ENCODE measurements at places on chromosomes 3 and 15.

- no peak for DNase-seq
These were observed 50.2 kb upstream of the THBS1 start for GRCh38 chr15:39530480-39531342.

DNA sequence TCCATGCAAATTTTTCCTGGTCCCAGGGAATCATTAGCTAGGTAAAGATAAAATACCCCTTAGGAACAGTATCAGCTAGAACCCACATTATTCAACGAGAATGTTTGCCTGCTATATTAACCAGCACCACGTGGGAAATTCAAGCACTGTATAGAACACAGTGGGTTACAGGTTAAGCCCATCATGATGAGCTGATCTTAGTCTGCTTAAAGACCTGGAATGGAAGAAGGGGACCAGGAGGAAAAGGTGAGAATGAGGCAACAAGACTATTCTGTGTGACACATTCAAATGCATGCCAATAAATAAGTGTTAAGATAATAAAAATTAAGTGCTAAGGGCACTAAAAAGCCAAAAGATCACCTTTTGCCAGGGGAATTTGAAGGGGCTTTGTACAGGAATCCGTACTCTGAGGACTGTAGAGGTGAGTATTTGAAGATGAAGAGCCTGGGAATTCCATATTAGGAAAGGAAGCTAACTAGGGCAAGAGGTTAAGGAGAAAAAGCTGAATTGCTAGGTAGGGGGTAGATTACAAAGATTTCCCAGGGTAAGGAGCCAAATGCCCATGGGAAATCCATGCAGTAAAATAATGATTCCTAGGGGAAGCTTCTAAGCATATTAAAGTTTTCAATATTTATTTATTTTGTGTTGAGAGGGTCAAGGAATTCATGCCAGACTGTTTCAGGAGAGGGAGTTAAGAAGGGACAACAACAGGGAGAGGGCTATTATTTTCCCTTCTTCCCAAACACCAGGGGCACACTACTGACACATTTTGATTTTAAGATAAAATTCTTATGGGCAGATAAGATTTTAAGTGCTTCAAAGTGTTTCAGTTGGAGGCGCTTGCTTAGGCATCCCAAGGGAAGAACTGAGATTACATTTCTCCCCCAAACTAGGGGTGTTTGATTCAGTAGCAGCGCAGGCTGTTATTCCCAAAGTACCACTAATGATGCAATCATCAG is 2.3 kb upstream of the MED12L start:
- DNase-seq: no peak

DNA sequence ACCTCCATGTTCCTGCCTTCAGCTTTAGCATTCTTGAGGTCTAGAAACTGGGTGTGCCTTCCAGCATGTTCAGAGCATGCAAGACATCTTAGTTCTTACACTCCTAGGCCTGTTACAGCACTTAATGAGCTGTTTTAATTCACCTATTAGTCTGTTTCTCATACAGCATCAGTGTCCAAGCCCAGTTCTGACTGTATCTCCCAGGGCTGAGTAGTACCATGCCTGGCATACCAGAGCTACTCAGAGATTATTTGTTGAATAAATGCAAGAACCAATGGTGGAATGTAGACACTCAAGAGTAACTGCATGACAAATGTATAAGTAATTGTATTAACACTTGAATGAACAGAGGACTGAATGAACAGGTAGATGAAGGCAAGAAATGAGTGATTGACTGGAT is 61.8 kb upstream of the SCN5A start:
- no peak for DNase-seq

DNA sequence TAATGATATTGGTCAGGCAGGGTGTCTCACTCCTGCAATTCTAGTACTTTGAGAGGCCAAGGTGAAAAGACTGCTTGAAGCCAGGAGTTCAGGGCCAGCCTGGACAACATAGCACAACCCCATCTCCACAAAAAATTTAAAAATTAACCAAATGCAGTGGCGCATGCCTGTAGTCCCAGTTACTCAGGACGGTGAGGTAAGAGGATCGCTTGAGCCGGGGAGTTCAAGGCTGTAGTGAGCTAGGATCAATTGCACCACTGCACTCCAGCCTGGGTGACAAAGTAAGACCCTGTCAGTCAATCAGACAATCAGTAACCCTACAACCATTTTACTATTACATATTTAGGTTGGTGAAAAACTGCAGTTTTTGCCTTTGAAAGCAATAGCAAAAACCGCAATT is 43.0 kb downstream of the RBM15B start:
- DNase-seq: no peak

Measured in fibroblast of skin of right quadriceps (primary cell).